NCI-H1930 (cell line): ENCODE measurements at places on chromosomes 11 and 22.
A peak's percentile ranks its signal among the peaks of the same experiment; 100 is the strongest.

- DNase-seq: no peak
Measured at GRCh38 chr11:56910785-56911184, 77.9 kb upstream of the OR5AK2 start.

DNA sequence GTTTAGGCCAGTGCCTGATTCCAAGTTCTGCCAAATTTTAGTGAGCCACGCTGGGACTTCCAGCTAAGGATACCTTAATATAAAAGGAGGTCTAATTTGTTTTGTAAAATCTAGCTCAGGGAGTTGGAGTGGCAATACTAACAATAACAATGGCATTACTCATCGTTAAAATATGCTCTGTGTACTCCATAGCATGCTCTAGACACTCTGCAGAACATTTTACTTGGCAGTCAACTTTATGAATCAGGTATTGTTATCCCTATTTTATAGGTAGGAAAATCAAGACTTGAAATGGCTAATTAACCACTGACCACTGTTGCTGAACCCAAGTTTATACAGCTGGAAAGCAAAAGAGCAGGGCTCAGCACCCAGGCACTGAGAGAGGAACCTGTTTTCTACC lies 485.0 kb upstream of the KIRREL3 start:
- no peak for DNase-seq

DNA sequence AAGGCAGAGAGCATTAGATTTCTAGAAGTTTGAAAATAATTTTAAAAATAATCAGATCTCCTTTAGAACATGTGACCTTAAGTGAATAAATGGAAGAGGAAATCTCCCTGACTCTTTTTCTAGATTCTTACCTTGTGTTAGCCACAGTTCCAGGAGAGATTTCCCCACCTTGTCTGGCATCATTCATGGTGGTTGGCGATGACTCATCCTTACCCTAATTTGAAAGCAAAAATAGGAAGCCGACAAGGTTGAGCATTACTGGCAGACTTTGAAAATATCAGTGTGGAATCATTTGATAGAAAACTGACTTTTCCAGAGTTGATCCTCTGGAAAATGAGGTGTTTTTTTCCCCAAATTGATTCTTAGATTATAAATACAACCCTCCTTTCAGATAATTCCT lies 48.1 kb downstream of the CNTN5 start:
- DNase-seq: no peak

- peak; percentile 71 for DNase-seq
Measured at GRCh38 chr11:58577555-58578135, 1.2 kb upstream of the ZFP91 start.

- no peak for DNase-seq
Measured at GRCh38 chr11:28231475-28231874, 123.3 kb downstream of the METTL15 start.

DNA sequence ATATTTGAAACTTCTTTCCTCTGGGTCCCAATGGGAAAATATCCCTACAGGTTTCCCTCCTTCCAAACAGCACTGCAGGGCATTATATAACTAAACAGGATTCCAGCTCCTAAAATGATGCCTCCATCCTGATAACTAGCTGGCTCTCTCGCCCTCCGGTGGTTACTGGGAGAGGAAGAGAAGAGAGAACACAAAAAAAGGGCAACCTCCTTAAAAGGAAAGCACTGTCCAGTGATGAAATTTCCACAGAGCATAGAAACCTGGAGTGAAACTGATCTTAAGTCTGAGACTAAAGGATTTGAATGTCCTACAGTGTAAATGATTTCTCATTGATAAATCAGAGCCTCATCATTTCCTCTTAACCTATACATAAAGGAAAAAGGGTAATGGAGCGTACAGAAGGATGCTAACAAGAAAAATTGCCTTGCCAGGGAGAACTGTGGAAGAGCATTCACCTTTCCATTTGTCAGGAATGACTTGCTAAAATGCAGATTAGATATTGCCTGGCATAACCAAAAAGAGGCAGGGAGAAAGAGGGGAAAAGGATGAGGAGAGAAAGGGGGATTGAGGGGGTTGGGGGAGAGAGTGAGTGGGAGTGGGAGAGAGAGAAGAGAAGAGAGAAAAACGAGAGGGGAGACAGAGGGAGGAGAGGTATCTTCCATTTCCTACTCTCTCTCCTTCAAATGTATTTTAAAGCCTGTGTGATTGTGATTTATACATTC lies 121.3 kb downstream of the APOL5 start:
- DNase-seq: peak; percentile 7

DNA sequence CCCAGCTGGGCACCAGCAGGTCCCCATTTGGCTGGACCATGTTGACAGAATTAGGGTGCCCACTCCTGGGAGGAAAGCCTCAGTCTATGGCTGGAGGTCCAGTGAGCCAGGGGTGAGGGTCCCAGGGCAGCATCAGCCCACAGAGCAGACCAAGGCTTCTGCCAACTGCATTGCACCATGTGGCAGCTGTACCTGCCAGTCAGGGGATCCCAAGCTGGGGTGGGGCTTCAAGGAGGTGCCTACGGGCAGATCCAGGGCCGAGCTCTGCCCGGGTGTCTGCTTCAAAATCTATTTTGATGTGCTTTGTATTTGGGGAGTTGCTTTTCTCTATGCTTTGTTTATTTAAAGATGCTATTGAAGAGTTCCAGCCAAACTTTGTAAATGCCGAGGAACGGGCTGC lies 10.4 kb downstream of the GP1BB start:
- DNase-seq: no peak

- no peak for DNase-seq
Measured at GRCh38 chr11:129191649-129192048, 476 bp downstream of the ARHGAP32 start.

DNA sequence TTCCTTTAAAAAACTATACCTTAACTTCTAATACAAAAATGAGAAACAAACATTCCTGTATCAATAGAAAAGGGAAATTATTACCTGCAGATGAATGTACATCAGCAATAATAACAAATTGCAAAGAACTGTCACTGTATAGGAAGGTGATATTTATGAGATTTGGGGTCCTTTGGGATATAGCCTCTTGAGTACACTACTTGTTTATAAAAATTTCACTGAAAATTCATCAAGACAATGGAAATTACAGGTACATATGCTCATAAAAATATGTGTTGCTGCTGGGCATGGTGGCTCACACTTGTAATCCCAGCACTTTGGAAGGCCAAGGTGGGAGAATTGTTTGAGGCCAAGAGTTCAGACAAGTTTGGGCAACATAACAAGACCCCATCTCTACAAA lies 34.0 kb upstream of the OR5P2 start:
- DNase-seq: no peak

GRCh38 chr22:37039466-37039865 lies 12.1 kb upstream of the KCTD17 start:
- no peak for DNase-seq

- no peak for DNase-seq
Measured at GRCh38 chr11:127075758-127076157, 75.2 kb upstream of the KIRREL3 start.

DNA sequence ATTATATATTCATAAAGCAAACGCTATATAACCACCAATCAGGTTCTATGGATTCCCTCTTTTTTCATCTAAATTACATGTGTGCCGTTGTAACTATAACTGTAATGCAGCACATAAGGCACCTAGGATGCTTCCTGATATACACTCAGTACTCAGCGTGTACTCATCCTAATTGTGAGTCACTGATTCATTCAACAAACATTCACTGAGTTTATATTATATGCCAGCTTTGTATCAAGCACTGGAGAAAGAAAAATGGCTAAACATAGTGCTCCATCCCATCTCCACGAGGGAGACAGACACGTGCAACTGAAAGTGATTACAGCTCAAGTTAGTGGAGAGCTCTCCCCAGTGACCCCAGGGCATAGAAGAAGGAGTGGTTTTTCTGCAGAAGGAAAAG lies 49.9 kb upstream of the SYN3 start:
- DNase-seq: no peak

GRCh38 chr11:72825661-72826060 lies 11.4 kb downstream of the ATG16L2 start:
- DNase-seq: no peak

DNA sequence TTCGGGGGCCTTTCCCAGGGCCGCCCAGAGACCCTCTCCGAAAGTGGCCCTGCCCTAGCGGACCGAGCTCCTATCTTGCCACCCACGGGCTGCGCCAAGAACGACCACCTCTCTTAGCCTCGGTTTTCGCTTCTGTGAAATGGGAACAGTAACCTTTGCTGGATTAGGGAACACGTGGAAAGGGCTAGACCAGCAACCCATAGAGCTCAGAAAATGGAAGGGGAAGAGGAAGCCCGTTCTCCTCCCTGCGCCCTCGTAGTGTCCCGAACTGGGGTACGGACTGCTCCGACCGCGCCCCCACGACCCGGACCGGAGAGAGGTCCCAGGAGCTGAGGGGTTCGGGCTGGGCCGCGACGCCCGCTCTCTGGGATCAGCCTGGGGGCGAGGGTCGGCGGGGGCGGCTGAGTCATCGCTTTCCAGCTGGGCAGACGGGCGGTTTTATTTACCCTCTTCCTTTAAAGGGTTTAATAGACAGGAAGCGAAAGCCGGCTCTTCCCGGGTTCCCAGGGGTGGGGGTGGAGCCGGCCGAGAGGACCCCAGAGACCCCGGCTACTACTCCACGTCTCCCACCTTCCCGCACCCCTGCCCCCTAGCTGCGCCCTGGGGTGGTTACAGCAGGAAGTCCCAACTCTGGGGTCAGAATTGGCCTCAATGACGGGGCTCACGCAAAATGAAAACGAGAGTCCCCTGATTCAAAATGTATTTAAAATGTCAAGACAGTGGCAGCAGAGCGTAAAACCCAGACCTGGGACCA lies 907 bp upstream of the PHLDA2 start:
- no peak for DNase-seq

- no peak for DNase-seq
Measured at GRCh38 chr11:34065505-34066203, 14.1 kb downstream of the CAPRIN1 start.

DNA sequence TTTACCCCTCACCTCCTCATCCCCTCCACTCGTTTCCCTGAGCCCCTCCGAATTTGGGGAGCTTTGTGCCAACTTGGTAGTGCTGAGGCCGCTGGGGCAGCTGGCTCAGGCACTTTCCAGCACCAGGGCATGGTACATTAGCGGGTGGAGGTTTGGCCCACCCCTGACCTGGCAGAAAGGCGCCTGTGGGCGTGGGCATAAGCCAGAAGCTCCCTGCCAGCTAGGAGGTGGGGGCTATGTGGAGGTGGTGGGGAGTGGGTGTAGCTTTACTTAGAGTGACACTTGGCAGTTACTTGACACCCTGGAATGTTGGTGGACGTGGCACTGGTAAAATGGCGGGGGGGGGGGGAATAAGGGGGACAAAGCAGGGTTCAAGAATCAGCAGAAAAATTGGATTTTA lies 10.3 kb upstream of the IGF2 start:
- DNase-seq: no peak
